NCI-H1105 treated with DMSO at 0.1 percent for 48 hours (cell line): ENCODE measurements at places on chromosomes 7 and 10.

- peak; percentile 62 for DNase-seq
These were observed 687 bp downstream of the EPDR1 start for GRCh38 chr7:37920849-37921805.

DNA sequence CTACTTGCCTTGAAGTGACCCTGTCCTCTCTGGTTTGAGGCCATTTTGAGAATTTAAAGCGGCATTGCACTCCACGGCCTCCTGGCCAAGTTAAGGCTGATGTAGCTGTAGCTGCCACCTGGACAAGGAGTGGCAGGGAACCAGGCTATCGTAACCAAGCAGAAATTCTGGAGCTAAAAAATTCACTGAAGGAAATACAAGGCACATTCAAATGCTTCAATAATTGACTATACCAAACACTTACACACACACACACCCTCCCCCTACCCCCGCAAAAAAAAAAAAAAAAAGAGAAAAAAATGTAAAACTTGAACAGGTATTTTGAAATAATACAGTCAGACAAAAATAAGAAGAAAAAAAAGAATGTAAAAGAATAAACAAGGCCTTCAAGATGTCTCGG is 409.0 kb upstream of the SEMA3A start:
- DNase-seq = no peak

DNA sequence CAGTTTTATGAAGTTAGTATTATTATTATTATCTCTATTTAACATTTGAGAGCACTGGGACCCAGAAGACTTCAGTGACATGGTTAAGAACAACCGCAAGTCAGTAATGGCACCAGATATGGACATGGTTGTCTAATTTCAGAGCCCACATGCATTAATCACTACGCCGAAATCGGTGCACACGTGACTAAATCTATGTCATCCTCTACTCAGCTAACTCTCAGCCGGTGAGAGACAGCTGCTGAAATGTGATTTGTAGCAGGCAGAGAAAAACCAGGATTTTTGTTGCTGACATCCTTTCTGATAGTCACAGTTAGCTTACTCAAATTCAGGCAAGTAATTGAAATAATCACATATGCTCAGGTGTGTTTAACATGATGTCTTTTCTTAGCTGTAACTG is 127.7 kb downstream of the SPAG6 start:
- DNase-seq = no peak

GRCh38 chr7:7251742-7252141 is 69.4 kb downstream of the C1GALT1 start:
- DNase-seq = no peak

- DNase-seq = no peak
These were observed 210.1 kb upstream of the INHBA start for GRCh38 chr7:41912851-41913567.

DNA sequence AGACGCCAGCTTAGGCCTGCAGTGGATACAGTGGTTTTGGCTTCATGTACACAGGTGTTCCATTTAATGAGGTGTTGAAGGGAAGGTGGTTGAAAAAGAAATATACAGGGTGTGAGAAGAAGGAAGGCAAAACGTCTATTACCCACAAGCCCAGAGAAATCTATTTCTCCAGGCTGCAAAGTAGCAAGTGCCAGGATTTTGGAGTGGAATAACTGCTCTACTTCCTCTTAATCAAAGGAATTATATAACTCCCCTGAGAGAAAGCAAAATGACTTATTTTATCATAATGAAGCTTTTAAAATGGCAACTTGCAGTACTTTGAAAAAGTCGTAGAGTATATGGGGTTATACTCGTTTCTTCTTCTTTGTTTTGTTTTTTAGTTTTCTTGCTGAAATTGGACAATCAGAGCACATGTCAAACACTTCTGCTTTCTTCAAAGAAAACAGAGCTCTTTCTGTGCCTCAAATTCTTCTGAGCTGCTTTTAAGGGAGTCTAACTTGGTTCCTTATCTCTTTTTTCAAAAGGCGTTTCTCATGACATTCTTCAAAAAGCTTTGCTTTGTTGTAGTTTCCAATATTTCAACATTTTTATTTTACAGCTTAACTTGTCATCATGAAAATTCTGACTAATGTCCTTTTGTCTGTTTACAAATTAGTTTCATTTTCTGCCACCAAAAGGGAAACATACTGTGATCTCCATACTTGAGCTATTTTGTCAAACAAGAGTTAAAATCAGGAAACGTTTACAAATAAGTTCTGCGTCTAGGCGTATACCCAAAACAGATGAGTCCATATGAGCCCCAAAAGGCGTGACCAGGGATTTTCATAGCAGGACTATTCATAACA is 289.7 kb downstream of the FRMD4A start:
- DNase-seq = no peak

DNA sequence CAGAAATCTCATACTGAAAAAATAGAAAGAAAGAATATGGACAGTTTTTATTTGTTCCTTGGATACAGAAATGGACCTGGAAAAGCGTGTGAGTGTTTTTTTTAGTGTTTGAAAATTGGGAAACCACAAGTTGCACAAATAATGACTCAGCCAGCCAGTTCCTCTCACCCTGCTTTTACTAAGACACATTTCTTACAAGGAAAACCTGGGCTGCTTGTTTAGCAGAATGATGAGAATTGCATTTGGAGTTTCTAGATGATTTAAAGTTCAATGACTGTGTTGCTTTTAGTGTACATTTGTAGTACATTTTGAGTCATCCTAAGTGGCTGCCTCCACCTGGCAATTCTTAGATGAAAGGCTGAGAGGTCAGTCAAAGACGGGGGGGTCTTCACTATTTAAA is 218.7 kb downstream of the ABCA13 start:
- no peak for DNase-seq

- no peak for DNase-seq
These were observed 190.5 kb upstream of the NRP1 start for GRCh38 chr10:33524966-33525365.

DNA sequence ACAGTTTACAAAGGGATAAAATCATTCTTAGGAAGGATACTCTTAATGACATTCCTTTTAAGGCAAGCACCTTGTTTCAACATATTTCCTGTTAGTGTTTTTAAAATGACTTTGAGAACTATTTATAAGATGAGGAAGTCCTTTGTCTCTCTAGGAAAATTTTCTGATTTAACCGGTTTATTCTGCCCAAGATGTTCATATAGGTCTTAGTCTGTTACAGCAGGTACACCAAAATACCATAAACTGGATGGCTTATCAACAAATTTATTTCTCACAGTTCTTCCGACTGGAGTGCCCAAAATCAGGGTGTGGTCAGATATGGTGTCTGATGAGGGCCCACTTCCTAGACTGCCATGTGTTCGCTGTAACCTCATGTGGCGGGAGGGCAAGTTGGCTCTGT is 77.9 kb downstream of the GSAP start:
- DNase-seq = no peak

GRCh38 chr7:85714043-85714578 is 527.3 kb upstream of the SEMA3D start:
- no peak for DNase-seq
